ENCODE measurements at places on chromosomes 1 and 21.

DNA sequence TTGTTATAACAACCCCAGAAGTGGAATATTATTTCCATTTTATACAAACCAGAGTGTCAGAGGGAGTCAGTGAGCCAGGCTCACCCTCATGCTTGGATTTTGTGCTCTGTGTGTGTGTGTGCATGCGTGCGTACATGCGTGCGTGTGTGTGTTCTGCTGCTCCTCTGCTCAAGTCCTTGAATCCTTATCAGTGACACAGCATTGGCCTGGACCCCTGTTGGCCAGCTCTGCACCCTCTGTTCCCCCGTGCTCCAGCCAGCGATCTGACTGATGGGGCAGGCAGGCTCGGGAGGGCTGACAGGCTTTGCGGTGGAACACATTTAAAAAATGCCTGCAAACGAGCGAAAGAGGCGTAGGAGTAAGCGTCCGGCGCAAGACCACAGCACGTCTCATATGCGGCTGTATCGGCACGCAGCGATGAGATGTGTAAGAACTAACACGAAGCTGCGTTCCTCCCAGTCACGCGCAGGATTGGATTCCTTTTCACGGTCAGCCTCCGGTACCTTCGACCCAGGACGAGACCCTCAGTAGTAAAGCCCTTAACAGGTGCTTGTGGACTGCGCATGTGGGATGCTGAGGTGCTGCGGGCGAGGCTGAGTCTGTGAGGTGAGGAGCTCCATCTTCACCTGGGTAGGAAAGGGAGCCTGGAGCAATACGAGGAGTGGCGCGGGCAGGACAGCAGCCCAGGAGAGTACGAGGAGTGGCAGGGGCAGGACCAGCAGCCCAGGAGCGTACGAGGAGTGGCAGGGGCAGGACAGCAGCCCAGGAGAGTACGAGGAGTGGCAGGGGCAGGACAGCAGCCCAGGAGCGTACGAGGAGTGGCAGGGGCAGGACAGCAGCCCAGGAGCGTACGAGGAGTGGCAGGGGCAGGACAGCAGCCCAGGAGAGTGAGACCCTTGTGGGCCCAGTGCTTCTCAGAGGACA is 130.9 kb downstream of the GALNT2 start:
- no peak overlapping the region for H3K27ac ChIP-seq
- no peak for DNase-seq
- no peak overlapping the region for H3K4me3 ChIP-seq
- H3K27me3 ChIP-seq: no peaks in the 10 kb centered on the region
- H3K4me1 ChIP-seq: no peaks in the 10 kb centered on the region
- peaks cover 2% of the 10 kb centered on the region for H3K36me3 ChIP-seq

GRCh38 chr1:243727503-243728203 is 122.4 kb downstream of the AKT3 start:
- H3K36me3 ChIP-seq: no peaks in the 10 kb centered on the region
- no peak overlapping the region for H3K27ac ChIP-seq
- no peak for DNase-seq

DNA sequence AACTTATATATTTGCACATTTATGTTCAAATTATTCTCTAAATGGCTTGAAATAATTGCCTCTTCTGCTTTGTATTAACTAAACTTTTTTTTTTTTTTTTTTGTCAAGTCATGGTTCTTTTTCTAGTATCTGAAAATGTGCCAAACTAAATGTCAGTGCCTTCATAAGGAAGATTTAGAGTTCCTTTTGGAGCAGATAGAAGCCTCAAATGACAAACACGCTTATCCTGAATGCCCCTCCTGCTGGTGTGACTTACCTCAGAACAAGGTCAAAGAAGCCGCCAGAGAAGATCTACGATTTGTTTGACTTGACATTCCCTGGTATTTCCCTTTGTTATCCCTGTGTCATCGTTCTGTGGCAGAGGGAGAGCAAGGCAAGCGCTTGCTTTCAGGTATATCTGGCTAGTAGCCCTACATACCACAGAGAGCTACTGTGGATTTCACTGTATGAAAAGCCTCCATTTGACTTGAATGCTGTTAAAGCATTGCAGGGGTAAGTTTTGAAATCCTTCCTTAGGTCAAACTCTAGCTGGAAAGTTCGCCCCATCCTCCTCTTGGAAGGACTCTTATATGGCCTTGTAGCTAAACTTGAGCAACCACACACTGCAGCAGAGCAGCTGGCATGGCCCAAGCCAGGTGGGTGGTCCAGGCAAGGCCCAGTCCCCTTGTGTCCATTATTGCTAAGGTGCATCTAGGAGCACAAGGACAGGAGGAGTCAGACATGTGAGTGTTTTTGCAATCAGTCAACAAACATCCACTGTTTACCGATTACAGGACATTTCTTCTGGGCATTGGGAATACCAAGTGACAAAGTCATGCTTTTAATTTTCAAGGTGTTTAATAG is 285.4 kb upstream of the USP25 start:
- no peak for DNase-seq
- no peak overlapping the region for H3K4me3 ChIP-seq
- H3K27me3 ChIP-seq: no peaks in the 10 kb centered on the region
- no peaks in the 10 kb centered on the region for H3K36me3 ChIP-seq
- no peaks in the 10 kb centered on the region for H3K4me1 ChIP-seq

DNA sequence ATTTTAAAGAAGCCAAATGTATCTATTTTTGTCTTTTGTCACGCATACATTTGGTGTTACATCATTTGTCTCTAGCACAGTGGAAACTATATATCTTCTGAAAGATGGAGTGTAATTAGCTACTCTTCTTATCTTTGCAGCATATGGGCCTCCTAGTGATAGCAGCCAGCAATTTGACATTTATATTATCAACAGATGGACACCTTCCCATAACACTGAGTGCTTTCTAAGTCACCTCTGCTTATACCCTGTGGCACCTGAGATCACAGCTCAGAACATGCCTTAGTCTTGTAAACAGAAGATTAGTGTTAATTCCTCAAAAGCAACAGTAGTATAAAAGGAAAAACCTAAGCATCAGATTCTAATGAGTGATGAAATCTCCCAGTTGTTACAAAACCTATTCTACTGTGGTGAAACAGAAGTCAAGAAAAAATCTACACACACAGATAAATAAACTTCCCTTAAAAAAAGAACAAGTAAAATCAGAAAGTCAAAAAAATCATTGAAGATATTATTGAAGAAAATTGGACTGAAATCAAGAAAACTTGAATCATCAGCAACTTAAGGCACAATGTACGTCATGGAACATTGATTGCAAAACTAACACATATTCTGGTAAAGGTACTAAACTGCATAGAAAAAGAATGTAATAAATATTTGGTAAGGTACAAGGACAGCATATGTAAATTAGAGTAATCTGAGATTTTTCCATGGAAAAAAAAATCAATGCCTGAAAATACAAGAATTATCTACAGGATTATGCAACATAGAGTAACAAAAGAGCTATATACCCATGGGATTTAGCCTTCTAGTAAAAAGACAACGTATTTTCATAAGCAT is 61.7 kb downstream of the KCNT2 start:
- no peaks in the 10 kb centered on the region for H3K4me1 ChIP-seq
- no peaks in the 10 kb centered on the region for H3K36me3 ChIP-seq
- H3K4me3 ChIP-seq: no peak overlapping the region
- H3K27ac ChIP-seq: no peak overlapping the region

DNA sequence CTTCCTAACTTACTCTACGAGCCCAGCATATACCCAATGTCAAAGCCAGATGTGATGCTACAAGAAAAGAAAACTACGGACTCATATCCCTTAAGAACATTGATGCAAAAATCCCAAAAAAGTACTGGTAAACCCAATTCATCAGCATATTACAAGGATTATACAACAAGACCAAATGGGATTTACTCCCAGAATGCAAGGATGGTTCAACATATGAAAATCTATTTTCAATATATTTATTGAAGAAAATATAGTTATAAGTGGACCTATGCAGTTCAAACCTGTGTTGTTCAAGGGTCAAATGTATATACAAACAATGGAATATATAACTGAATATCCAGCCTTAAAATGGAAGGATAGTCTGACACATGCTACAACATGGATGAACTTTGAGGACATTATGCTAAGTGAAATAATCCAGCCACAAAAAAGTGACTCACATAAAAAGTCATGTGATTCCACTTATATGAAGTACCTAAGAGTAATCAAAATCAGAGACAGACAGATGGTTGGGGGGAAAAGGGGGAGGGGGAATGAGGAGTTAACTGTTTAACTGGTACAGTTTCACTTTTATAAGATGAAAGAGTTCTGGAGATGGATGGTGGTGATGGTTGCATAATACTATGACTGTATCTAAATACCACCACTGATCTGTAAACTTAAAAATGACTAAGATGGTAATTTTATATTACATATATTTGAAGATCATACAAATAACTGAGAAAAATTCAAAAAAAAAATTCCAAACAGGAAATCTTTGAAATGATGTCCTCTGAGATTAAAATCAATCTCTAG is 3.7 kb upstream of the KLF18 start:
- DNase-seq: no peak
- H3K36me3 ChIP-seq: no peaks in the 10 kb centered on the region
- H3K4me1 ChIP-seq: no peaks in the 10 kb centered on the region
- no peak overlapping the region for H3K27ac ChIP-seq
- no peak overlapping the region for H3K4me3 ChIP-seq

DNA sequence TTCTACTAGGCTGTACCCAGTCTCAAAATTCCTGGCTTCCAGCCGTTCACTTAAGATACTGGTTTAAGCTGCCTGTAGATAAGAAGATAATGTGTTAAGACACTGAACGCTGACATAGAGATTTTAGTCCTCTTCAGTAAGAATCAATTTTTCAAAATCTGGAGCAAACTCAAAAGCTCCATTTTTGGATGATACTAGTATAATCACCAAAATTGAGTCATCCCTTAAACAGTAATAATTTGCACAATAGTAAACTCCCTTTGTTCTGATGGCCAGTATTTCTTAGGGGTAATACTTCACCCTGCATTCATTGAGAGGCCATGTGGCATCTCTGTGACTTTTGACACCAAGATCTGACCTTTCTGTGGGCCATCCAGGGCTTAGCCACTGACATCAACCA is 299.8 kb upstream of the USP25 start:
- DNase-seq: no peak
- H3K4me1 ChIP-seq: no peaks in the 10 kb centered on the region
- no peaks in the 10 kb centered on the region for H3K27me3 ChIP-seq
- no peaks in the 10 kb centered on the region for H3K36me3 ChIP-seq

- no peaks in the 10 kb centered on the region for H3K36me3 ChIP-seq
- H3K27ac ChIP-seq: no peak overlapping the region
- no peak overlapping the region for H3K4me3 ChIP-seq
These were observed 106.9 kb upstream of the TMEM51 start for GRCh38 chr1:15046487-15047165.

All from CD4-positive, alpha-beta memory T cell (primary cell).